ENCODE measurements at places on chromosomes 3 and 15. TPM values are rescaled to one million over a fixed set of nuclear protein-coding genes. Genes with fewer than 3 reads are reported as not detected.
A peak's percentile ranks its signal among the peaks of the same experiment; 100 is the strongest.

Gene GPR62
- 0.38 TPM for total RNA-seq

GRCh38 chr15:88878720-88879184 is 16.6 kb downstream of the HAPLN3 start:
- no peaks in the 10 kb centered on the region for H3K27me3 ChIP-seq
- DNase-seq = peak; percentile 93
- H3K27ac ChIP-seq = no peak overlapping the region

DNA sequence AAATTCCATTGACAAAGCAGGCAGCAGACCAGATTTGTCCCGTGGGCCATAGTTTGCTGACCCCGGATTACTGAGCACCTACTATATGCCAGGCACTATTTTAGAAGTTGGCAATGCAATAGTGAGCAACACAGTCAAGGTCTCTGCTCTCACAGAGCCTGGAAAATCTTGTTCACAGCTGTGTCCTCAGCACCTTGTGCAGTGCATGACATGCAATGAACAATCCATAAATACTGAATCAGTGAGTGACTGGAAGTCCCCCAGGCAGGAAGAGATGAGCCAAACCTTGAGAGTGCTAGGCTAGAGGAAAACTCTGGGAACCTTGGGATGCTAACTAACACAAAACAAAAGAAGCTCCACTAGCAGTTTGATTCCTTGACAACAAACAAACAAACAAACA is 14.4 kb downstream of the TM4SF1 start:
- no peak overlapping the region for H3K27ac ChIP-seq
- no peaks in the 10 kb centered on the region for H3K36me3 ChIP-seq
- no peak for DNase-seq
- no peaks in the 10 kb centered on the region for H3K27me3 ChIP-seq

Gene GCNT3
- total RNA-seq = not detected

DNA sequence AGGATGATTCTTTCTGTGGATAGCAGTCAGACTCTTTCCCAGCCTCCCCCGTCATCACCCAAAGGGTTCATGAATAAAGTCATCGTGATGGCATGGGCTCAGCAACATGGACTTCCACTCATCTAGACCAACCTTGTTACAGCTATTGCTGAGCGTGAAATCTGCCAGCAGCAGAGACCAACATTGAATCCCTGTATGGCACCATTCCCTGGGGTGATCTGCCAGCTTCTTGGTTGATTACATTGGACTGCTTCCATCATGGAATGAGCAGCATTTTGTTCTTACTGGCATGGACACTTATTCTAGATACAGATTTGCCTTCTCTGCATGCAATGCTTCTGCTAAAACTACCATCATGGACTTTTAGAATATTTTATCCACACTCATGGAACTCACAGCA is 195.6 kb upstream of the AZI2 start:
- no peaks in the 10 kb centered on the region for H3K36me3 ChIP-seq
- no peaks in the 10 kb centered on the region for H3K4me1 ChIP-seq
- H3K27me3 ChIP-seq = no peaks in the 10 kb centered on the region

DNA sequence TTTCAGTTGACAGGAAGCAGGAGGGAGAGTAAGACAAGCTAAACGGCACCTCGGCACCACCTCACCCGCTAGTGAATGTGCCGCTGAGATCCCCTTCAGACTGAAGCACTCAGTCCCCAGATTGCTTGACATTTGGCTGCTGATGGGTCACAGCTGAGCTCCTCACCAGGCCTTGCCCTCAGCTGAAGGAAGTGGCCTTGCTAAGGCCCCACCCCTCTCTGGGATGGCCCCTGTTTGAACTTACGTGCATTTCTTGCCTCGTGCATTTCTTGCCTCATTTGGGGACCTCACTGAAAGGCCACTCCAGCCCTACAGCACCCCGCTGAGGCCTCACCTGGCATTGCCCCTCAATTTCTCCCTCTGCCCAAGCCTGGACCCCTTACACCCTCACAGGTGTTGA is 39.8 kb downstream of the EOGT start:
- no peaks in the 10 kb centered on the region for H3K4me1 ChIP-seq
- peak; percentile 39 for DNase-seq
- no peak overlapping the region for H3K4me3 ChIP-seq

Gene ACKR2
- 0.35 TPM for total RNA-seq

DNA sequence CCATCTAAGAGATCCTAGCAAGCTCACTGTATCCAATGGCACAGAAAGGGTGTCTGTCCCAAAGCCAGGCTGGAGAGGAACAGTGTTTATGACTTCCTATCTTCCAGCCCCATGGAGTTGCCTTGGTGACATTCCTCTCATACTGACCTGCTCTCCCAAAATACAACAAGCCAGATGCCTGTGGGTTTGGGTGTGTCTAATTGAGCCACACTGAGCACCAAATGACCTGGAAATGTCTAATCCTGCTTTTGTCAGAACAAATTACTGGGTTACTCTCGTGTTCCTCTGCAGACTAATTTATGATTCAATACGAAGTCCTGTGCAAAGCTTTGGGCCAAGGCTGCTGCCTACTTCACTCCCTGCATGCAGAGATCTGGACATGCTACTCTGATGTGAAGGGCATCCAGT is 98.1 kb upstream of the STRIT1 start:
- DNase-seq = peak; percentile 7
- H3K4me3 ChIP-seq = no peak overlapping the region
- H3K36me3 ChIP-seq = no peaks in the 10 kb centered on the region
- H3K27me3 ChIP-seq = no peaks in the 10 kb centered on the region
- H3K4me1 ChIP-seq = no peaks in the 10 kb centered on the region

- no peaks in the 10 kb centered on the region for H3K4me1 ChIP-seq
- DNase-seq = no peak
- H3K27me3 ChIP-seq = no peaks in the 10 kb centered on the region
- H3K36me3 ChIP-seq = no peaks in the 10 kb centered on the region
These were observed 7.8 kb upstream of the STAC start for GRCh38 chr3:36372534-36372935.

GRCh38 chr3:38031022-38031994 is 1.9 kb upstream of the PLCD1 start:
- peaks cover 6% of the 10 kb centered on the region for H3K4me1 ChIP-seq
- no peak overlapping the region for H3K27ac ChIP-seq
- H3K36me3 ChIP-seq = no peaks in the 10 kb centered on the region
- H3K4me3 ChIP-seq = no peak overlapping the region
- DNase-seq = no peak
- H3K27me3 ChIP-seq = peaks cover 54% of the 10 kb centered on the region
